MM.1S (cell line): ENCODE measurements at places on chromosomes 2 and 18.
A peak's percentile ranks its signal among the peaks of the same experiment; 100 is the strongest.

- DNase-seq = no peak
Measured at GRCh38 chr2:210660-211059, 53.2 kb downstream of the SH3YL1 start.

GRCh38 chr18:1308686-1309085, 404.0 kb downstream of the ADCYAP1 start:
- DNase-seq = no peak

DNA sequence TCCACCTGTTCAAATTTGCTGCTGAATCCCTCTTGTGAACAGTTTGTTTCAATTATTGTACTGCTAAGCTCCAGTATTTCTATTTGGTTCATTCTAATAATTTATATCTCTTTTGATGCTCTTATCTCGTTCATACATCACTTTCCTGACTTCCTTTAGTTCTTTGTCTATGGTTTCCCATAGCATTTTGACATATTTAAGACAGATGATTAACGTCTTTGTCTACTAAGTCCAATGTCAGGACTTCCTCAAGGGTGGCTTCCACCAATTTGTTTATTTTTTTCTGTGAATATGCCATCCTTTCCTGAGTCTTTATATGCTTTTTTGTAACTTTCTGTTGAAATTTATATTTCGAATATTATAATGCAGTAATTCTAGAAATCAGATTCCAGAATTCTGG, 9.6 kb downstream of the PIGN start:
- DNase-seq = no peak

DNA sequence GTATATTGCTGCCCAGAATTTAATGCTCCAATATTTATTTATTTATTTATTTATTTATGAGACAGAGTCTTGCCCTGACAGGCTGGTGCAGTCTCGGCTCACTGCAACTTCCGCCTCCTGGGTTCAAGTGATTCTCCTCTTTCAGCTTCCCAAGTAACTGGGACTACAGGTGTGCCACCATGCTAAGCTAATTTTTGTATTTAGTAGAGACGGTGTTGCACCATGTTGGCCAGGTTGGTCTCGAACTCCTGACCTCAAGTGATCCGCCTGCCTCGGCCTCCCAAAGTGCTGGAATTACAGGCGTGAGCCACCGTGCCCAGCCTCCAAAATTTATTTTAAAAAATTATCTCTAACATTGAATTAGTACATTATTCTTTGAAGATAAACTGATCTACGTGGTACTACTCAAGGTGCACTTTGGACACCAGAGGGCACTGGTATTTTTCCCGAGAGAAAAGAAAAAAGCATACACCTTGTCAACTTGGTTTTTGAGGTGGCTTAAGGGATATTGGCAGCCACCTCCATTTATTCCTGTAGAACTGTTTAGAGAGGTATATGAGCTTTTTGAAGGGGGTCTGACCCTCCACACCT, 1.4 kb upstream of the IDH1 start:
- DNase-seq = peak; percentile 36

- no peak for DNase-seq
Measured at GRCh38 chr2:148546270-148546669, 98.3 kb upstream of the EPC2 start.

DNA sequence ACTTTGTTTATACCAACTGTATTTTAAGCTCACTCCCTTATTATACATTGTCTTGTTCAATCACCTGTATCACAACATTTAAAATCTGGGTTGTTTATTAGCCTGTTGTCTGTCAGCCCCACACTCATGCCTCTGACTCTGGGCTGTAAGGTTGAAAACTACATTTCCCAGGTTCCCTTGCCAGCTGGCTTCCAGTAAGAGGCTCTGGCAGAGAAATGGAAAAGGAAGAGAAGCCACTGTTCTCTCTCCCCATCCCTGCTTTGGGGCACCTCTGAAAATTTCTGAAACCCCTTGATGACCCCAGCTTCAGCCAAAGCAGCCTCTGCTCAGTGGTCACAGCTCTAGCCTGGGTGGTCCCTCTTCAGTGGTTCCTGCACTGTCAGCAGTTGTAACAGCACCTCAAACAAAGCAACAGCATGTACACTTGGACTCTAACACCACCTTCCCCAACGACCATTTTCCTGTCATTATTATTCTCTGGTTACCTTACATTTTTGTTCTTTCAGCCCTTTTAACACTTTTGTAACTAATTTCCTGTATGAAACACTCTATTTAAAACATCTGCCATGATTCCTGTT, 108.9 kb upstream of the LGALSL start:
- no peak for DNase-seq

DNA sequence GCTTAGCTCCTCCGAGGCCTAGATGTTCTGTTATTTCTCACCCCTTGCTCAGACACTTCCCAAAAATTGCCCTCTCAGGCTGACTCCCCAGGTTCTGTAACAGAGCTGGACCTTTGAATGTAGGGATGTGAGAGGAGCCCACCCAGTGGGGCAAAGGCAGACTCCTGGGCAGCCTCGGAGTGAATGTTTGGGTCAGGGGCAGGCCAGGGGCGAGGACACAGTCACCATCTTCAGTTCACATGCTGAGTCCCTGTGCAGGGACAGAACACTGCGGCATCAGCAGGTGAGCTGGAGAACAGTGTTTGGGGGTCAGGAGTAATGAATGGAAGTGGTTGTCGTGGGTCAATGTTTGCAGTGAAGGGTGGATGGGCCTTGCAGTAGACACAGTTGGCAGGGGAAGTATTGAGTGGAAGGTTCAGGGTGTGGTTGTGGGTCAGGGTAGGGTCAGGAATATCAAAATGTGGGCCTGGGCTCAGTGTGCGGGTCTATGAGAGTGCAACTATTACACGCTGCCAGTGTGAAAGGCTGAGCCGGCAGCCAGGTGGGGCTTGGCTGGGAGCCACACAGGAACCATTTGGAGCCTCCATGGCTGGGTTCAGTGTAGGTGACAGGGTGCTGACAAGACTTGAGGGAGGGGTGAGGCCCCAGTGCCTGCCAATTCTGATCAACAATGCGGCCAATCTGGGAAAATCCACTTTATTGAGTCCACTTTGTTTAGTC, 4.4 kb downstream of the IHH start:
- no peak for DNase-seq
